ENCODE measurements at places on chromosomes 5 and 9. TPM values are rescaled to one million over a fixed set of nuclear protein-coding genes. Genes with fewer than 3 reads are reported as not detected.

GRCh38 chr9:124218438-124218982 lies 39.2 kb upstream of the NEK6 start:
- DNase-seq: no peak

- no peak for DNase-seq
These were observed 118.0 kb upstream of the BRINP1 start for GRCh38 chr9:119487118-119487827.

DNA sequence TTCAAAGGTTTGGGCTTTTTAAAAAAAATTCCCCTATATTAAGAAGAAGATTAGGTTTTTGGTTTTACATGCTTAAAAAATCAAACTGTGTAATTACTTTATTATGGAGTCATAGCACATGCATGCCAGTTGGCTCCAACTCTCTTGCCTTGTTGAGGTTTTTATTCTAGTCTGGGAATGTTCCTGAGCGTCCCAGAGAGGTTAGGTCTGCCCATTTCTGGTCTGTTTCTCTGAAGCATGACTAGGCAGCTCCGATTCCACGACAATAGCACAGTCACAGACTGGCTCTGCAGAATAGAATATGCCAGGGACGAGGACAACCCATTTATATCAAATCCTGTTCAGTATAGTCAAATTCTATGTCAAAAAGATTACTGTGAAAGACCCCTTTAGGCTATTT lies 217.0 kb downstream of the PCSK5 start:
- DNase-seq: peak; percentile 24

GRCh38 chr9:8816361-8816760 lies 1016.8 kb upstream of the DMAC1 start:
- DNase-seq: peak; percentile 54

- DNase-seq: no peak
These were observed 50.0 kb upstream of the ABL1 start for GRCh38 chr9:130785053-130785452.

DNA sequence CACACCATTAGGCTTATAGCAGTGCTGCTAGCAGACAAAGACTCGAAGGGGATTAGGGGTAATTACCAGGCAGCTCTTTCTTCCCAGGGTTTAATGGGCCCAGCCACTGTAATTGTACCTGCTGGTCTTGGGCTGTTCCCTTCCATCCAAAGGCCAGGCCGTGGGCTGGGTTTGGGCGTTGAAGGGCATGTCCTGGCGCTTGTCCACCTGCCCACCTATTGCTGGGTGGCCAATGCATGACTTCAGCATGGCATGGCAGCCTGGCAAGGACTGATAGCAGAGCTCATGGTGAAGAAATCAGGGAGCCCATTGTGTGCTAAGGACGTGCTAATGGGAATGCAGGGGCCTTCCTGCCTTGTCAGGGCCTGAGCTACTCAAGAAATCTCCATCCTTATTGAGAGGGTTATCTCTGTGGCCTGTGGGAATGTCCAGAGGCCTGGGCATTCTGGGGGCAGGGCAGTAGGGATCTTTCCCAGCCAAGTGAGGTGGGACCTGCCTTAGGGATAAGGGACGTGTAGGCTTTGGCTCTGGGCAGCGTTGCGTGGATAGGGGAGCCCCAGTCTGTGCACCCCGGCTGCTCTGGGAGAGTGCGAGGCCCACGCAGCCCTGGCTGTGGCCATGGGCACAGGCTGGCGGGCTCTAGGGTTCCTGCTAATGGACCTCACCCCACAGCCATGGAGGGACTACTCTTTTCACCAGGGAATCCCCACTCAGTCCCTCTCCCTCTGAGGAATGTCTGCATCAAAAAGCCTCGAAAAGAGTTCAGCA lies 116.1 kb upstream of the PITX1 start:
- no peak for DNase-seq

- DNase-seq: peak; percentile 15
These were observed 2.4 kb upstream of the CCDC112 start for GRCh38 chr5:115298811-115299210.

DNA sequence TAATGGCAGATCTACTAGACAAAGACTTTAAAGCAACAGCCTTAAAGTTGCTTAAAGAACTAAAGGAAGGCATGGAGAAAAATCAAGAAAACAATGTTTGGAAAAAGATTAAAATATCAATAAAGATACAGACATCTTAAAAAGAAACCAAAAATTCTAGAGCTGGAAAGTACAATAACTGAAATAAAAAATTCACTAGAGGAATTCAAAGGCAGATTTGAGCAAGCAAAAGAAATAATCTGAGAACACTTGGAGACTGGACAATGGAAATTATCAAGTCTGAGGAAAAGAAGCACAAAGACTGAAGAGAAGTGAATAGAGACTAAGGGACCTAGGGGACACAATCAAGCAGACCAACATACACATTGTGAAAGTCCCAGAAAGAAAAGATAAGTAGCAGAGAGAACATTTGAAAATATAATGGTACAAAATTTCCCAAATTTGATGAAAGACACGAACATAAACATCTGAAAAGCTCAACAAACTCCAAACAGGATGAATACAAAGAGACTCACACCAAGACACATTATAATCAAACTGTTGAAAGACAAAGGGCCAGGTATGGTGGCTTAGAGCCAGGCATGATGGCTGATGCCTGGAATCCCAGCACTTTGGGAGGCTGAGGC lies 26.3 kb downstream of the SIL1 start:
- no peak for DNase-seq

GRCh38 chr5:101977729-101978345 lies 318.2 kb downstream of the SLCO4C1 start:
- peak; percentile 34 for DNase-seq

DNA sequence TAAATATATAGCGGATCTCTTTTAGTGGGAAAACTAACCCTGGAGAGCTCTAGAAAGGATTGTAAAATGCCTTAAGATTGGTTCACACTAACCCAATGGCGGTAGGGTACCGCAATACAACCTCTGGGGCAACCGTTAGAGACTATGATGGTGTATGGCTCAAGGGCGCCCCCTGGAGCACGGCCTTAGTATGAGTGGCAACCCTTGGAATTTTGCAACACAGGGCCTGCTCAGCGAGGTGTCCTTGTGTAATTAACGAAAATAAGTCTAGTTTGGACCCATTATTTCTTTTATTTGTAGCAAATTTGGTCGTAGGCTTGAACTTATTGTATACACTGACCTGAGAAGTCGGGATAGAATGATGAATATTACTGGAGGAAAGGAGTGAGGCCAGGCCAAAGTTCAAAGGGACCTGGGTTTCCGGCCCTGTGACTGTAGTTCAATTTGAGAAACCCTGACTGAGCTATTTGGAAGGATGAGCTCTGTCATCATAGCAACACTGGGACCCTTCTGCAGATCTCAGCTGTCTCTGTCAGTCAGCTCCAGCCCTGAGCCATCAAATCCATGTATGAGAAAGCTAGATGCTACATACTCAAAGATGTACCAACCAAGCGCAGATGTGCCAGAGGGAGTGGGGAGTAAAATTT lies 54.8 kb downstream of the CAMK4 start:
- DNase-seq: no peak

DNA sequence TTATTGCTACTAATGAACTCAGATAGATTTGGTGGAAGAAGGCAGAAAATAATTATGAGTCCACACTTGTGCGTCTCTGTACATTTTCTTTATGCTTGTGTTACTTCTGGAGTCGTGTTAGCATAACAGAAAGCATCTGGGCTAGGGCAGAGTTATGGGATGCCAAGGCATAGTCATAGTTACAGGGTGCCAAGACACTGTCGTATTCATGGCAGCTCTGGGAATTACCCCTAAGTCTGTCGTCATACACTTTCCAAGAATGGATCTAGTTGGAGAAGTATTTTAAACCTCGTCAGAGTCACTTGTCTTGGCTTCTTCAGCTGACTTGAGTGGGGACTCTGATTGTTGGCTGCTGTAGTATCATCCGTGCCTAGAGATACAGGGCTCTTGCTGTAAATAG lies 27.7 kb downstream of the CAMK4 start:
- DNase-seq: no peak

RORB gene
- not detected for total RNA-seq

PCDHB7 gene
- not detected for total RNA-seq

AGXT2 gene
- not detected for total RNA-seq

SOHLH1 gene
- not detected for total RNA-seq

HAPLN1 gene
- 0.47 TPM for total RNA-seq

PCDHA4 gene
- total RNA-seq: 4.2 TPM

GABRA6 gene
- not detected for total RNA-seq
